T-helper 17 cell (primary cell): ENCODE measurements at places on chromosomes 16 and 17. TPM values are rescaled to one million over a fixed set of nuclear protein-coding genes. Genes with fewer than 3 reads are reported as not detected.

PPP1R27 gene
- total RNA-seq: not detected

CLEC18A gene
- 1.8 TPM for total RNA-seq

C16orf46 gene
- not detected for total RNA-seq

FAM20A gene
- total RNA-seq: 0.42 TPM

B3GNT9 gene
- total RNA-seq: 8.1 TPM

BAHCC1 gene
- 0.29 TPM for total RNA-seq

PLA2G10 gene
- not detected for total RNA-seq

DNA sequence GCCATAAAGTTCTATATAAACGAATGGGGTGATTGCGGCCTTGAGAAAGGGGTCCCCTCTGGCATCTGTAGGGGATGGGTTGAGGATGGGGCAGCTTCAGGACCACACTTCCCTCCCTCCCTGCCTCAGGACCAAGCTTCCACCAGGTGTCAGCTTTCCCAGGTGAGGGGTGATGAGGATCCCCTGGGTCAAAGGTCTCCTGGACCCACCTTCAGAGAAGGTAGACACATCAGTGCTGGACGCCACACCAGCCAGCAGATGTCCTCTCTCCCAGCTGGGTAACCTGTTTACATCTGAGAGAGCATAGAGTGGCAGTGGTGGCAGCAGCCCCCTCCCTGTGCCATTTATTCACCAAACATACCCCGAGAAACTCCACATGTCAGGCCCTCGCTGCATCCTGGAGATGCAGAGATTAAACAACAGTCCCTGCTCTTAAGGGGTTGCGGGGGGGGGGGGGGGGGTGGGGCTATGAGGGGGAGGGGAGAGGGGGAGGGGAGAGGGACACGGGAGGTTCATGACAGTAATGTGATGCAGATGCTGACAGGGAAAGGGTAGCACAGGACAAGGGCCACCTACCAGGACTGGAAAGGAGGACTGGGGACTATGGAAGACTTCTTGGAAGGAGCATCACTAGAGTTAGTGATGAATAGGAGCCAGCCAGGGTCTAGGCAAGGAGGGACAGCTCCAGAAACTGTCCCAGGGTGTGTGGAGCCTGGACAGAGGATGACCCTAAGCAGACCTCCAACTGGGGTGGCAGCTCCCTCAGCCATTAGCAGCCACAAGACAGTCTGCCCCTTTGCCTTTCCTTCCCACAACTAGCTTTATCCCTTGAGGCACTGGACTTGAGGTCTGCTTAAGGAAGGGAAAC is 5.0 kb downstream of the PROCA1 start:
- no peak for DNase-seq

GRCh38 chr16:4909825-4910224 is 27.1 kb downstream of the PPL start:
- DNase-seq: no peak

DNA sequence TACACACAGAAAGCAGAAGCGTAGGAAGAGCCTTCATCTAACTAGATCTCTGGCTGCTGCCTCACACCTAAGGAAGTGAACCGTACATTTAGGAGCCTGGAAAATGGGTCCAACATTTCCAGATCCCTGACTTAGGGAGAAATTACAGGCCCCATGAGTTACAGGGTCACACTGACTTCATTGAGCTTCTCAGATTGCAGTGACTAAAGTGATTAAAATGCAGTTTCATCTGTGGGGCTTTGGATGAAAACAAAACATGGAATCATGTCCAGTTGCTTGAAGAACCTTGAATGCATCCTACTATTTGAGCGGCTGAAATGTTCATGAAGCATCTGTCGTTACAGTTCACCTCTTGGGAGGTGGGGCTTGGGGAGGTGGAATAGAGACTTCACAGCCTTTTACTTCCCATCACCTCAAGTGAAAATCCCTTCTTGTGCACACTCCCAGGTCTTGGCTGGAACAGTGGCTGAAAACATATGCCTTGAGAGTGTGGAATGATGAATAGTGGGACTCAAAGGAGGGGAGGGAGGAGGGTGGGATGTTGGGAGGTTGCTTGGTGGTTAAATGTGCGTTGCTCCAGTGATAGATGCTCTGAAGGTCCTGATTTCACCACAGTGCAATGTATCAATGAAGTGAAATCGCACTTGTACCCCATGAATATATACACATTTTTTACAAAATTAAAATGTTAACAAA is 19.7 kb downstream of the TEKT3 start:
- DNase-seq: no peak

GRCh38 chr16:88503374-88503770 is 50.3 kb downstream of the ZFPM1 start:
- DNase-seq: no peak

DNA sequence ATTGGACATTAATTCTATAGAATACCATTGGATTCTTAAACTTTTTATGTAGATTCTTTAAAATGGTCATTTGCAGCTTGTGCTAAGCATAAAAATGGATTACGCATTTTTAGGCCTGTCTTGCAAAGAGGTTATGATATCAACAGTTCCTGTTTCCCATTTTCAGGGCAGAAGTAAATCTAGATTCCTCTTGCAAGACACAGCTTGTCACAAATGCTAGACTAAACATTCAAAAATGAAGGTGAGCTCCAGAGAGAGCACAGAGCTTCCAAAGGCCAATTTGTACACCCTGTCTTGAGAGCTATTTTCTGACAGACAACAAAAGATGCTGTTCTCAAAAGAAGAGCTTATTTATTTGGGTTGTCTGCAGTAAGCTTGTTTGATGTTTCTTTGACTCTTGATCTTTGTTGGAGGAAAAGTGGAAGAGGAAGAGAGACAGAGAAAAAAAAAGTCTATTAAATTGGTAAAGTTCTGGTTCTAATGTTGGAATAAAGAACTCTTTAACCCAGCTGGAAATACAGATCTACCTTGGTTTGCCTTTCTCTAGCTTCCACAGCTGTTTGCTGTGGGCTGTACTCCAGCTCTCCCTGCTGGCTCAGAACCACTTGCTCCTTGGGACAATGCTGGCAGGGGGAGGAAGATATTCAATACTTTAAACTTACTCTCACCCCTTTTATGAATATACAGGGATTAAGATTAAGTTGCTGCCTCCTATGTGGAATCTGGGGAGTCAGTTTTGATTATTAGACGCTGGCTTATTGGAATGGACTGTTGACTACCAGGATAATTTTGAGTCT is 651.8 kb downstream of the CDH11 start:
- DNase-seq: no peak
